Vagina (tissue), 2 donors: ENCODE measurements at places on chromosomes 5 and 9.

DNA sequence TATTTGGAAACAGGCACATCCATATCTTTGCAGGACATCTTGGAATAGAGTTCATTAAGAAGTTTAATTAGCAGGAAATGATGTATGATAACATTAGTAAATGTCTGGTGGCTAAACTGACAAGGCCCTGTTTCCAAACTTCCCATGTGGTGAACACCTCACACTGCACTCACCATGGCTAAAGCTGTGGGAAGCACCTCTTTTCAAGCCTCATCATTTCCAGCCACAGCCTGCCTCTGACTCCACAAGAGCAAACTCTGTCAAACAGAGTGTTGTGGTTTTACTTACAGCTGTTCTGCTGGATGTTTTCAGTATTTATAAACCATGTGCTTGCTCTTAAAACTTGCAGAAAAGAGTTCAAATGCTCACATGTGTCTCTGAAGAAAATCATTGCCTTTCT is 14.9 kb upstream of the NDUFB6 start:
- no peak for DNase-seq

GRCh38 chr9:70429899-70430298 is 15.4 kb upstream of the KLF9 start:
- no peak for DNase-seq

DNA sequence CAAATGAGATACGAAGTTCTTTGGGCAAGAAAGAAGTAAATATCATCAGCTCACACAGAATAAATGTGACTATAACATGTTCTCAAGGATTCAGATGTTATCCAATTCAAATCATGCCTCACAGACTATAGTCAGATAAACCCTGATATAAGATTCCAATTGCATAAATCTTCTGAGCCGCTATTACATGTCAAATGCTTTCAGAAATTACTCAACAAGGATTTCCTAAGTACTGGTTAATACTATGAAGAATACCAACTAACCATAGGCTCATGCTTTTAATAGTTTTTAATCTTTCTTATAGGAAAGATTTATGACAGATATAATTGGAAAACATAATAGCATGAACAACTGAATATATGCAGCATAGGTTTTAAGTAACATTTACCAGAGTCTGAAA is 73.6 kb downstream of the BAAT start:
- no peak for DNase-seq

DNA sequence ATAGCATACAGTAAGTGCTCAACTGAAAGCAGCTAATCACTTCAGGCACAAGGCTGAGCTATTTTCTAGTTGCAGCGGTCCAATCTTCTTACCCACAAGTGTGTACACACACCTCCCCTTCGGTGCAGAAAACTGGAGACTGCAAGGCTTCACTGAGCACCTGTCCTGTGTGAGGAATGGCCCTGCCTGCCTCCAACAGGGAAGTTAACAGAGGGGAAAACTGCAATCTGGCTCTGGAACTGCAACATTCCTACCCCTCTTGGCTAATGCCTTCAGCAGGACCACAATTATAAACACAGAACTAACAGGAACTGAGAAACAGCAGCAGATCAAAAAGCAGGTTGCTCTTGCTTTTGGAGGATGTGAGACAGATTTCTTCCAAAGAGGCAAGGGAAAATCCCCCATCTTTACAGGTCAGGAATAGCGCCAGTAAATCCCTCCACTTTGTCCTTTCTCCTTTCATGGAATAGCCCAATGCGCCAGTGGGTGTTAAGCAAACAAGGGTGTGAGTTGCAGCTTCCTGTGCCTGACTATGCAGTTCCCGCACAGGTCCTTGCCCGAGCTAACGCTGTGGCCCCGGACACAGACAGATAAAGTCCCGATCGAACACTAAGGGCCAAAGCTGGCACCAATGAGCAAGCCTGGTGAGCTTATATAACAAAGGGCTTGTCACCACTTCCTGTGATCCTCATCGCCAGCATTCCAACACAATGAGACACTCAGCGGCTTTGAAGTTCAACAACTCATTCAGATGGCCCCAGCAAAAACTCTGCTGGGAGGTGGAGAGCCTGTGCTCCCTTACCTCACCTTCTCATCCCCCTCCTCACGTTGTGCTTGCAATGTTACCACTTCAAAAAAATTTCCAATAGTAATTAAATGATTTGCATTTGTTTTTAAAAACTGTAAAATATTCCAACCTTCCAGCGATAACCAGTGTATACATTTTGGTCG is 21.5 kb downstream of the SHB start:
- no peak for DNase-seq

- no peak for DNase-seq
Observed at GRCh38 chr9:8651846-8652215, 852.3 kb upstream of the DMAC1 start.

DNA sequence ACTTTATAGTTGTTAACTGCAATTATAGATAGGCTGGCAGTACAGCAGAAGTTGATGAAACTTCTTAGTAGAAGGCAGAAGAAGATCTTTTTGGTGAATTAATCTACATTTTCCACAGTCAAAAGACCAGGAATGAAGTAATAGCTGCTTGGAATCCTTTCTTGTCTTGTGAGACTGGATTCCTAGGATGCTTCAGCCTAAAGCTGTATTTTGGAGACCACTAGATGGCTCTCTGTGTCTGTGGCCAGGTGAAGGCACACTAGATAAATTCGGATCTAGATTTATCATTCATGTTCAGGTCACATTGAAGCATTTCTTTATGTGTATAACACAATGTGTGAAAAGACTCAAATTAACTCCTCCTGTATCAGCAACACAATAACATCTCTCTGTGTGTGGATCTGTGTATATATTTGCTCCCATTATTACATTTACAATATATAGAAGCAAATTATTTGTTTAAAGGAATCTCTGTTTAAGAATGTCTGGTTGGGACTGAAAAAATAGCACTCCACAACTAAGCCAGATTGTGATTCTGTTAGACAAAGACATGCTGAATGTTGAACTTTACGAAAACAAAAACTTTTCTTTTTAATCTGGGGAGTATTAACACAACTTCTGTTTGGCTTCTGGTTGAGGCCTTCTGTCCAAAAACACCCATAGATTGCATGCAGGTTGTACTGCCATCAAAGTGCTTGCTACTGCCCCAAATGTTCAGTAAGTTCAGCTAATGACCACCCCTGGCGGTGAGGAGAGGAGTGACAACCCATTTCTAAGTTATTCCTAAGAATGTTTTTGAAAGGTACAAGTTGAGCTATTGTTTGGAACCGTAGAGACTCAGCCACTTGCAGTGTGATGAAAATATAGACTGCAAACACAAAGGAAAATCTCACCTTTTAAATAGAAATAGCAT is 10.6 kb downstream of the GRIN3A start:
- no peak for DNase-seq

GRCh38 chr5:142221091-142221860 is 103.5 kb downstream of the SPRY4 start:
- no peak for DNase-seq

GRCh38 chr5:40733879-40734563 is 21.7 kb downstream of the TTC33 start:
- no peak for DNase-seq

- no peak for DNase-seq
Observed at GRCh38 chr9:68731857-68732256, 26.8 kb downstream of the PIP5K1B start.

DNA sequence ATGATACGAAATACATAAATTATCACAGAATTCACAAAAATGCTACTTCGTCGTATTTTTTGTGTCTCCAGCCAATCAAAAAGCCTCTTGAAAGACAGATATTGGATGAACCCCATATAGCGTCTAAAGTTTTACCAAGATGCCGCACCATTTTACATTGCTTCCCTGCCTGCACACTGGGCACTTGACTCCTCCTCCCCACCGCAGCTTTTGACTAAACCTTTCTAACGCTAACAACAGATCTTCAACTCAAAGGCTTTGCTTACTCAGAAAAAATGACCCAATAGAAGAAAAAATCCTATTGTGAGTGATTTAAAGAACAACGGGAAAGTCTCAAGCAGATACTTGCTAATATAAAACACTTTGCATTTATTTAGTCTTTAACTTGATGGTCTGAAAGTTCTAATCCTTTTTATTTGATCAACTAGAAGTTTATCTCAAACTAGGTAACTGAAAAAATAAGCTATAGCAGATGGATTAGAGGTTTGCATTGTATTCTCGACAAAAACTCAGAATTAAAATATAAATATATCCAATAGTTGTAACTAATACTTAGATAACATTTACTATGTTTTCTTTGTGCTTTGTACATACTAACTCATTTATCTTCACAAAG is 609.1 kb upstream of the DMAC1 start:
- no peak for DNase-seq

- DNase-seq, result no peak
Observed at GRCh38 chr5:66516550-66516949, 79.6 kb upstream of the MAST4 start.

DNA sequence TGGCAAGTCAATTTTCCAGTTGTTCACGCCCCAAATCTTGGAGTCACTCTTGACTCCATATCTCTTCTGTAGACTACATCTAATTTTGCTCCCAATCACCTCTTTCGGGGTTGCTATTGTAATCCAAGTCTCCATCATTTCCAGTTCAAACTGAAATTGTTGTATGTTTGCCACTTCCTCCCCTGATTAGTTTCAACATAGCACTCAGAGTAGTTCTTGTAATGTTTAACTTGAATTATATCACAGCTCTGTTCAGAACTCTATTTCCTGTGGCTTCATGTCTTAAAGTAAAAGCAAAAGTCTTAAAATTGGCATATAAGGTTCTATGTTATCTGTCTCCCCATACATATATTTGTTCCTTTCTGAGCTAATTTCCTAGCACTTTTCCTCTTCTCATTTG is 348.5 kb upstream of the RIOK2 start:
- no peak for DNase-seq

DNA sequence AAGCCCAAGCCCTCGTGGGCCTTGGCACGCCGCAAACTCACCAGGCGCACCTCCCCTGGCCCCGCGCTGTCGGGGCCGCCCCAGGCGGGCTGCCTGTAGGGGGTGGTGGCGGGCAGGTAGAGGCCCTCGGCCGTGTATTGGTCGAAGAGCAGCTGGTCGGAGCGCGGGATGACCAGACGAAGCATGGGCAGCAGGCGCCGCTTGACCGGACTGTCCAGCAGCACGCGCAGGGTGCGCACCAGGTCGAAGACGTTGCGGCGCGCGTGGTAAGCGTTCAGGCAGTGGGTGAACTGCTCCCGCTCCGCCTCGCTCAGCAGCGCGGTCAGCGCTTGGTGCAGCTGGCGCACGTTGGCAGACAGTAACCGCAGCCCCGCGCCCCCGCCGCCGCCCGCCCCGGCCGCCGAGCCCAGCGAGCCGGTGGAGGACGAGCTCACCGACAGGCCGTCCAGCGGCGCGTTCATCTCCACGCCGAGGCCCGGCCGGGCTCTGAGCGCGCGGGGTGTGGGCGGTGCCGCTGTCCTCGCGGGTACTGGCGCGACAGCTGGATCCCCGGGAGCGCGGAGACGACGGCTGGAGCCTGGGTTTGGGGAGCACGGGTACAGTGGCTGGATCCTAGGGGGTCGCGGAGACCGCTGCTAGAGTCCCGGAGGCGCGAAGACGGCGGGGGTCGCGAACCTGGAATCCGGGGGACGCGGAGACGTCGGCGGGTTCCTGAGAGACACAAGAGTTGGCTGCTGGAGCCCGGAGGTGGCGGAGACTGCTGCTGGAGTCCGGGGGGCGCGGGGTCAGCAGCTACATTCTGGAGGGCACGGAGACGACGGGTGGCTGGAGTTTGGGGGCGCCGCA is 709 bp downstream of the WHRN start:
- no peak for DNase-seq

DNA sequence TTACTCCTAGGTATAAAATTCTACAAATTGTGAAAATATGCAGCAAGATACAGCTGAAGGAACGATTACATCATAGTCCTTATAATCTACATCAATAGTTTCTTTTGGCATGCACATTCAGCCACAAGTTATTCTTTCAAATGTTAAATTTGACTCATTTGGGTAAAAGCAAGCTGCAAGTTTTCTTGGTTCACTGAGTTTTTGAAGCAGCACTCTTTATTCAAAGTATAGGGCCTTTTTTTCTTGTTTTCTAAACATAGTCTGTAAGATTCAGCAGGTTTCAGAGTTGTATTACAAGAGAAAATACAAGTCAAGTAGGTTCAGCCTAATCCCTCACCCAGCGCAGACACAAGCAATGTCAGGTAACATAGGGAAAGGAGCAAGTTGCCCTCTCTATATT is 981.5 kb downstream of the PTPRD start:
- no peak for DNase-seq

DNA sequence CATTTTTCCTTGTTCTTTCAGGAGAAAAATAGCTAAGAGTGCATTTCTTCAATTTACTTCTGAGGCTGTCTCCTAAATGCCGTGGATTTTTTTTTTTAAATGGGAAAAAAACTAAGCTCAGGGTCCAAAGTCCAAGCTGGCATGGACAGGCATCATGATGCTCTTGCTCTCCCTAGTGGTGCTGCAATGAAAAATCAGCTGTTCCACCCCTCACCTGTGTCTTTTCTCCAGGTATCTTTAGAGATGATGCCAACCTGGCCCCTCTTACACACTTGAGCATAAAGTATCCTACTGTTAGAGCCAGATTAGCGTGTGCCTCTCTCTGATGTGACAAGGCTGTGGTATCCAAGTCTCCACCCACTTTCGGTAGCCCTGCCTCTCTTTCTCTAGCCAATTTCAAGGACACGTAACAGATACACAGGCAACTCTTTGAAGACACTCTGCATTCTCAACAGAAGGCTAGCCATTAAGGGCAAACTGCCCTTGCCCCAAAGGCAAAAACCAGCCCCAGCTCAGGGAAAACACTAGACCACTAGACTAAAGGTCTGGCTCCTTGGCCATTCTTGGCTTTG is 208.8 kb downstream of the SAXO1 start:
- DNase-seq, result no peak

GRCh38 chr5:16489322-16489791 is 23.8 kb upstream of the ZNF622 start:
- no peak for DNase-seq

GRCh38 chr5:15304066-15304731 is 195.8 kb upstream of the FBXL7 start:
- DNase-seq, result no peak

DNA sequence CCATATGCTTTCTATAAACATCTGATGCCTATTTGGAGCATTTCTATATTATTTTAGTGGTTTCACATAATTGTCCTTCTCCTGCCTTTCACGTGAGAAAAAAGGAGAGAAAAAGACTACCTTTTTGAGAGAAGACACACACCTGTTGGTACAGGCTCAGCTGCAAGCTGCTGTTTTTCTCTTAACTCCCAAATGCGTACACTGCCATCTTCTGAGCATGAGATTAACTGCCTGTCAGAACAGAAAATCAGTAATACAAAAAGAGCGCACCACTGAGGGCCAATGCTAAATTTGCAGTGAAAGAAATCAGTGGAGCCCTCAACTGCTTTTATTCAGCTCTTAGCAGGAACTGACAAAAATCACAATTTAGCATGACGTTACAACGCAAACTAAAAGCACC is 54.9 kb downstream of the WDR41 start:
- DNase-seq, result no peak

DNA sequence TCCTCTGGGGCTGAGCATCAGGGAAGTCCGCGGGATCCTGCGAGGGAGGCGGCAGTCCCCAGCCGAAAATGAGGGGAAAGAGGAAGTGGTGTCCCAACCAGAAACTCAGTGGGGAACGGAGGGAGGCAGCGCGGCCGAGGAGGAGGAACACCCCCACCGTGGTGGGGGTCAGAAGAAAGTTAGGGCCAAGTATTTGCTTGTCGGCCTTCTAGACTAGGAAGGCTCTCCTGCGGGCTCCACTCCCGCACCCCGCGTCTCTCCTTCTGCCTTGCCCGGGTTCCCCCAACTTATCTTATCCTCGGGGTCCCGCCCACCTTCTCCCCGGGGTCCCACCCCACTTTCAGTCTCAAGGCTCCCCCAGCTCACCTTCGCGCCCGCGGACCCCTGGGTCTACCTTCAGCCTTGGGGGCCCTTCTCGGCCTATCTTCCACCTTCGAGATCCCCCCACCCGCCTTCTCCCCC is 557 bp upstream of the PHF2 start:
- DNase-seq, result peak; percentile 86
